HFF-Myc (cell line): ENCODE measurements at places on chromosomes 5 and 9.

DNA sequence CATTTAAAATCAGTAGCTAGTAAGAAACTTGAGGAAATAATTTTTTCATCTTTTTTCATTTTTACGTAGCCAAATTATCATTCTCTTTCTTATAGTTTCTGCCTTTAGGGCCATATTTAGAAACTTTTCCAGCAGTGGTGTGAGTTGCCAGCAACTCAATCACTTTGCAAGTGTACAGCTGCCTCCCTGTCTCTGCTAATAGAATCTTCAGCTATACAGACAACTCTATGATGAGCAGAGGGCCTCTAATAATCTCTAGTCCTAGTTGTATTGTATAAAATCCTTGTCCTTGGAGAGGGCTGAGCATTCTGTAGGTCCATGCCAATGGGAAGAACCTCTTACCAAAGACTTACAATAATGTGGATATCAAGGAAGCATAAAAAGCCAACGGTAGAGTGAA lies 11.5 kb upstream of the SHOC1 start:
- DNase-seq, result no peak

GRCh38 chr5:102922799-102923477 lies 167.8 kb downstream of the PAM start:
- DNase-seq, result no peak

GRCh38 chr9:136059851-136060670 lies 35.0 kb downstream of the NACC2 start:
- peak; percentile 17 for DNase-seq

DNA sequence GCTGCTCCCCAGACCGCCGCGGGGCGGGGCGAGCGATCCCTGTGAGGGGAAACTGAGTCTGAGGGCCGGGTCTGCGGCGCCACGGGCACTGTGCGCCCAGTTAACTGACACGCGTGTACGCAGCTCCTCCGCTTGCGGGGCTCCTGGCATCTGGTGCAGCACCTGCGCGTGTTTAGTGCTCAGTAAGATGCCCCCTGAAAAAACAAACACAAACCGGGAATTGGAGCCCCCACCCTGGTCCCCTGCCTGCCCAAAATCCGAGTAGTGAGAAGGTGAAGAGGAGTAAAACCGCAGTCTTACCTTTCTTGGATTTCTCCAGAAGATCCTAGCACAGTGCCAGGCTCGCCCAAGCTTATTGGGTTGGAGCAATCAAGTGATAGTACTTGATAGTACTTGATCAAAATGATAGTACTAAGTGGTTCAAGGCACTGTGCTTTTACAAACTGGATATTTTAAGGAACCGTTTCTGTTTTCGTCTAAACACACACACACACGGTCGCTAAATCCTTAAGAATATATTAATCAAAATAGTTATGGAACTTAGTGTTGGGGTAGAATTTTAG lies 2.7 kb upstream of the TRAF1 start:
- DNase-seq, result no peak

DNA sequence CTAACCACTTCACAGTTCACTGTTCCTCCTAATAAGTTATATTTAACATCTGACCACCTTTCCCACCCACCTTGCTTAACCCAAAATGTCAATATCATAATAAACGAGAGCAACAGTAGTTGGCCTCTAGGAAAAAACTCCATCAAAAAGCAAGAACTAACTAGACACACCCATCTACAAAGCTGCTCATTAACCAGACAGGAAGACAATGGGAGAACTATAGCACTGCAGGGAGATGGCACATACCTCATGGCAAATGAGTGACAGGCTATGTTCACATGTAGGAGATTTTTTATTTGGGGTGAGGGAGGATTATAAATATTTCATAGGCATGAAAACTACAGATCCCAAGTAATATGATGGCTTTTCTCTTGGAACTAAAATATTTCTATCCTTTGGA lies 23.6 kb upstream of the CDK5RAP2 start:
- no peak for DNase-seq

- DNase-seq, result peak; percentile 85
Observed at GRCh38 chr5:87300744-87301143, 33.1 kb downstream of the RASA1 start.

DNA sequence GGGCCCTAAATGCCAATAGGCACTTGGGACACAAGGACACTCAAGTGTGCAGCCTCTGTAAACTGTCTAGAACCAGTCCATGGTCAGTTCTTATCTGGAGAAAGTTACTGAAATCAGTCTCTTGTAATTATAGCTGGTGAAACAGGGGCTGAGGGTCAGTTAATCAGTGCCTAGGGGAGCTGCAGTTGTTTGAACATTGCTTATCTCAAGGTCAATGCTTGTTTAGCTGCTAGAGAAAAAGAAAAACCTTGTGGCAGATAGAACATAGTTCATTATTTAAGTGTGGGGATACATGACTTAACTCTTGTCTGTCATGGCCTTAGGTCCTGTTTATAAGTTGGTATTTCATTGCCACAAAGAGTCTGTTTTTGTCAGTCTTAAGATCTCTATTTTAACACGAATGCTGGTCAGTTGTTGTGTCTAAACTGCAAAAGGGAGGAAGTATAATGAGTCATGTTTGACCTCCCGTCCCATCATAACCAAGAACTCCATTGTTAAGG lies 108.0 kb downstream of the STARD4 start:
- no peak for DNase-seq

DNA sequence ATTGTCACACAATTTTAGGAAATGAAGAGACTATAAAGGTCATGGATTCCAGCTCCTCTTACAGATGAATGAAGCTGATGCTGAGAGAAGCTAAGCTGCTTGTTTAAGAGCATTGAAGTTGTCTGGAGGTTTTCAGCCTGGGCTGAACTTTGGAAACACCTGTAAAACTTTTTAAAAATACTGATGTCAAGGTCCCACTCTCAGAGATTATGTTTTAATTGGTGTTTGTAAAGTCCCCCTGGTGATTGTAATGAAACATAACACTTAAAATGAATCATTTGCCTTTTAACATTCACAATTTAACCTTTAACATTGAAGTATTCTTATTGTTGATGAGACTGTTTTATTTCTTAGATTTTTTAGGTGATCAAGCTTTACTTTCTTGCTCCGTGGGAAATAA lies 16.4 kb downstream of the RAD23B start:
- no peak for DNase-seq

DNA sequence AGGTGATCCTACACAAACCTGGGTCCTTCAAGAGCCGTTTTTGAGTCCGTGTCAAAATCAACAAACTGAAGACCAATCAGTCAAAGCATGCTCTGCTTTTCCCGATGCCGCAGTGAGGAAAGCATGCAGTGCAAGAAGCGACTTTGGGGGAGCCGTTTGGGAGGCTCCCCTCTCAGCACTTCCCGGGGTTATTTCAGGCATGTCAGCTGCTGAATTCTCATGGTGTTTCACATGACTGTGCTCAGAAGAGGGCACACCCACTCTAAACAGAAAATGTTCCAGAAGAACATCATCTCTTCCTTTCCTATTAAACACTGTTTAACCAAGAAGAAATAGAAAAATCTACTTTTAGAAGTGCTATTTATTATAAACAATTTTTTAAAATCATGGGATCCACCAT lies 125.5 kb downstream of the EPB41L4A start:
- no peak for DNase-seq

DNA sequence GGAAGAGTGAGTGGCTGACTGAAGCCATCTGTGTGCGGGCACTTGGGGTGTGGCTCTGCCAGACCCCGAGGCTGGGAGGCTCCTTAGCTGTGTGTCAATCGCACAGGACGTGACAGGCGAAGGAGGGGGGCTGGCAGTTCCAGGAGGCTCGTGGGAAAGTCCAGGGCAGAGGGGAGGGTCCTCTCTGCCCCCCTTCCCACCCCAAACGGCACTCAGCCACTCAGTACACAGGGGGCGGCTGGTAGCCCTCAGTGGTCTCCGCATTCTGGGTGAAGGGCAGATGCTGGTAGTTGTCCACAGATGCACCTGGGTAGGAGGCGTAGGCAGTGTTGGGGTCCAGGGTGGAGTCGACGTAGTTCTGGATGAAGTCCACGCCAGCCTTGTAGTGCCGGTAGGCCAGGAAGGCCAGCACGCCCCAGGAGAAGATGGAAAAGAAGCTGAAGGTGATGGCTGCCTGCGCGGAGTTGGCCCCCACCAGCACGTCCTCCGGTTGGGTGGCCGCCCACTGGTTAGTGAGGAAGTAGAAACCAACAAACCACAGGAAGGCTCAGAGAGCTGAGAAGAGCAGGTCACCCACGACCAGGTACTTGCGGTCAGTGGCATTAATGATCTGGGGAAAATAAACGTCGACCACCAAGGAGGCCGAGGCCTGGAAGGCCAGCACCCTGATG lies 85.4 kb upstream of the CEP78 start:
- no peak for DNase-seq

- DNase-seq, result peak; percentile 70
Observed at GRCh38 chr5:73938280-73938937, 312.4 kb downstream of the ARHGEF28 start.

DNA sequence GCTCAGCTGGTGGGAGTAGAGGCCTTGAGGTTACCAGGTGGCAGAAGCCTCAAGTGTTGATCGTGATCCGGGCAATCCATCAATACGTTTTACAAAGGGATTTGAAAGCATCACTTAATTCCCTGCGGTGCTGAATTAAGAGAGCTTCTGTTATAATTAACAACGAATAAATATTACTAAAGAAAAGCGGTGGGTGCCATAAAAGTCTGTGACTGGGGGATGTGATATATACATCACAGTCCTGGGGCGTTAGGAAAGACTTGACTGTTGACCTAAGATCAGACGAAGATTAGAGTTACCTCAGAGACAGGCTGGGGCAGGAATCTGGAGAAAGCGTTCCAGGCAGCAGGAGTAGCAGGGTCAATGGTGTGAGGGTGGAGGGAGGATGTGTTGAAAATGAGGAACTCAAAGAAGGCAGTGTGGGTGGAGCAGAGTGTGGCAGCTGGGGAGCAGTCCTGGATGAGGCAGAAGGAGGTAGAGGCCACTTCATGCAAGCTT lies 6.7 kb upstream of the C5orf63 start:
- no peak for DNase-seq

GRCh38 chr5:174371600-174372094 lies 326.1 kb downstream of the NSG2 start:
- peak; percentile 70 for DNase-seq

DNA sequence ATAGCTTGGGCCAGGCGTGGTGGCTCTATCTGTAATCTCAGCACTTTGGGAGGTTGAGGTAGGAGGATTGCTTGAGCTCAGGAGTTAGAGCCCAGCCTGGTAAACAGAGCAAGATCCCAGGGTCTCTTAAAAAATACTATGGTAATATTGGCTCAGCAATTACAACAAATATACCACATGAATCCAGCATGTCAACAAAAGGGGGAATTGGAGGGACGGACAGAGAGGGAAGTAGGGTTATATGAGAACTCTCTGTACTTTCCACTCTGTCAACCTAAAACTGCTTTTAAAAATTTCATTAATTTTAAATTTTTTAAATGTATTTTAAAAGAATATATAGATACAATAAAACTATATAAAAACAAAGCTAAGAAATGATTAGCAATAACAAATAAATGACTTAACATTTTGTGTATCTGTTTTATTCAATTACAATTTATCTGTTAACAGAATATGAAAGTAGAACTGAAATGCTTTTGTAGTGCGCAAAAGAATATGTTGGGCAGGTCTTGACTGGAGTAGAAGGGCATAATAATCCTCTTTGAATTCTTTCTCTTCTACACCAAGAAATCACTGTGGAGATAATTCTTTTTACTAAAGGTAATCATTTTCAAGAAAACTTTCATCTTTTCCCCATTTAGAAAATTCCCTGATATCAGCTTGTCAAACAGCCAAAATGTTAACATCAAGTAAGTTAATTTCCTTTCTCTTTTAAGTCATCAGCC lies 12.9 kb upstream of the CDC42SE2 start:
- no peak for DNase-seq

DNA sequence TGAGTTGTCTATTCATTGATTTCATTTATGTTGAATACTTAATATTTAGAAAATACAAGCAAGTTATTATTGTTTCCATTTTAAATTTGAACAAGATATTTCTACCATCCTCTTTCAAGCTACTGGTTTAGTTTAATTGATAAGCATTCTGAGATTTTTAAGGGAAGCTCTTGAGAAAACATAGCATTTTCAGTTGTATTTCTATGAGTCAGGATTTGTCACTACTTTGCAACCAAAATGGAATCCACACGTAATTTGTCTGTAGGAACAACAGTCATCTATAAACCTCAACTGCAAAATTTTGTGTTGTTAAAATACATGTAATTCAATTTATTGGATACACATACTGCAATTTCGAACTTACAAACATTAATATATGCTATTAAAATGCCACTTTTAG lies 74.0 kb downstream of the PRR16 start:
- no peak for DNase-seq

DNA sequence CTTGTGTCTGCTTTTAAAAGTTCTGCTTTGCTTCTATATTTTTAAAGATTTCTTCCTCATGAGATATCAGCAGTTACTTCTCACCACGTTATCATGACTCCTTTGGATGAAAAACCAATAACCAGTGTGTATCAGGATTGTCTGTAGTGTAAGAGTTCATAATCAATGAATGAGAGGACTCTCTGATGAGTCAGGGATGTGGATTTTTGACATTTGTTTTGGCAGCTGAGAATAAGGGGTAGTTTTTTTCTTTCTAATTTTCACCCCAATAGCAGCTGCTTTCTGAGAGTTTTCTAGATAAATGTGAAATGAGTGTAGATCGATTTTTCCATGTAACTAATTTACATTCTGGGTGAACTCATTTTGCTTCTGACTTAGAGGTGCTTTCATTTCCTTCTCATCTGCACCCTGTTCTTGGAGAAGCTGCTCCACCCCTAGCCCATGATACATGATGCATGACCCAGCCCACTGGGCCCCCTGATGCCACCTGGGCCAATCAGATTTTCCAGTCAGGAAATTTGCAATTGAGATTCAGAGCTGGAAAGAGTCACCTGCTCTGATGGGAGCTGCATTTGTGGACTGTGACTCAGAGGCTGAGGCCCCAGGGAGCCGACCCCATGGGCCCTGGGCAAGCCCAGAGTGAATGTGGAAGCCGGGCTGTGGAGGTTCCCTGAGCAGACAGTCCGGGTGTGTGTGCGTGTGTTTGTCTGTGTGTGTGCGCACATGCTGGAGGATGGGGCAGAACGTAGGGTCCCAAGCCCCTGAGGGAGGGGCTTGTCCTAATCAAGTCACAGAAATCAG lies 159.3 kb downstream of the RGS3 start:
- no peak for DNase-seq

DNA sequence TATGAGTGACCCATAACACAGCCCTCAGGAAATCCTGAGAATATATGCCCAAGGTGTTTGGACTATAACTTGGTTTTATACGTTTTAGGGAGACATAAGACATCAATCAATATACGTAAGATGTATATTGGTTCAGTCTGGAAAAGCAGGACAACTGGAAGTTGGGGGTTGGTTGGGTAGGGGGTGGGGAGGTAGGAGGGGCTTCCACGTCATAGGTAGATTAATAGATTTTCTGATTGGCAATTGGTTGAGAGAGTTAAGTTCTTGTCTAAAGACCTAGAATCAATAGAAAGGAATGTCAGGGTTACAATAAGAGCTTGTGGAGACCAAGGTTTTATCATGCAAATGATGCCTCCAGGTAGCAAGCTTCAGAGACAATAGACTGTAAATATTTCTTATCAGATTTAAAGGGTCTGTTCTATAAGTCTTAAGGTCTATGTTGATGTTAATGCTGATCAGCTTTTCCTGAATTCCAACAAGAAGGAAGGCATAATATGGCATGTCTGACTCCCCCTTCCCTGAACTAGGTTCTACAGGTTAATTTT lies 2267.7 kb upstream of the ACO1 start:
- no peak for DNase-seq
